Mammary epithelial cell (primary cell): ENCODE measurements at places on chromosomes 12 and 14. TPM values are rescaled to one million over a fixed set of nuclear protein-coding genes. Genes with fewer than 3 reads are reported as not detected.
A peak's percentile ranks its signal among the peaks of the same experiment; 100 is the strongest.

The TAS2R14 gene
- total RNA-seq: 1.4 and 1.7 TPM in 2 replicates

The ZNF891 gene
- total RNA-seq: 0.83 TPM

The PDZRN4 gene
- total RNA-seq: not detected in 2 replicates

DNA sequence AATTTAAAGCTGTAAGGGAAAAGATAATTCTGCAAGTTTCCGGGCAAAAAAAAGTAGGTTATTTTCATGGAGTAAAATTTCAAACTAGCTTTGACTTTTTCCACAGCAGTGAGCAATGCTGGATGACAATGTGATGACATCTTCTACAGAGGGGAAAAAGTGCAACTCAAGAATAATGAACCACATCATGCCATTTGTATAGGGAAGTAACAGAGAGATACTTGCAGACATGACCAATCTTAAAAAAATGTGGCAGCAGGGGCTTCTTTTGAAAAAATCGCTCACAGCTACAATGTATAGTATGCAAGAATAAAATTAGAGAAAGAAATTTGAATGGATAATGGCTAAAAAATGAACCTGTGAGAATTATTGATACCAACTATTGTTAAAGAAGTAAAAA is 115.5 kb downstream of the DHRS2 start:
- DNase-seq: no peak

- DNase-seq: peak; percentile 46
Observed at GRCh38 chr12:40831916-40832315, 139.7 kb downstream of the CNTN1 start.

- no peak for DNase-seq
Observed at GRCh38 chr14:29822430-29822709, 105.3 kb downstream of the PRKD1 start.

DNA sequence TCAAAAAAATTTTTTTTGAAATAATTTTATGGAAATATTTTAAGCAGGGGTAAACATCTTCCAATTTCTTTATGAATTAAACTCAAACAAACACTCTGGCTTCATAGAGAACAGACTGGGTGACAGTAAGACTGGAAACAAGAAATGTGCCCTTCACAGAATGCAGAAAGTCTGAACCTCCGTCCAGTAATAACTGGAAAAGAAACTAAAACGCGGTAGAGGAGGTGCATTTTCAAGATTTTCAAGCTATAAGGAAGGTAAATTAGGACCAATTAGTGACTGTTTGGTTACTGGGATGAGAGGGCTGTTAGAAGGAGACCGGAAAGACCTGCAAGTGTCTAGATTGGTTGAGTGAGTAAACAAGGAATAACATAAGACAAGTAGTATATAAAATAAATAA is 245.7 kb downstream of the CEP128 start:
- no peak for DNase-seq

DNA sequence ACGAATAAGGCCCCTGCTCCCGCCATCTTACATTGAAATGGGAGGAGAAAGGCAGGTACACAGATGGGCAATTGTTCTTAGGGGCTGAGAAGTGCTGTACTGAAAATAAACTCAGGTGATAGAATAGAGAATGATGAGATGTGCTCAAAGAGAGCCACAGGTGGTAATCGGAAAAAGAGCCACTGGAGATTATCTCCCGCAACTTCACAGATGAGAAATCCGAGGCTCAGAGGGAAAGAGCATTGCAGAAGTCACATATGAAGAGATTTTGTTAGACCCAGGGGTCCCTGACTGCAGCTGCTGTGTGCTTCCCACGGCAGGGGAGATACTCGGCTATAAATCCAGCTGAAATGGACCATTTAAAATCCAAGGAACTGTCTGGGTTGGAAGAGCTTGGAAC is 73.7 kb downstream of the PRIMA1 start:
- DNase-seq: no peak

- no peak for DNase-seq
Observed at GRCh38 chr12:96769400-96769799, 137.7 kb upstream of the NEDD1 start.

GRCh38 chr12:91804533-91804932 is 341.1 kb downstream of the BTG1 start:
- peak; percentile 93 for DNase-seq

The SDR9C7 gene
- 0.17 TPM for total RNA-seq

DNA sequence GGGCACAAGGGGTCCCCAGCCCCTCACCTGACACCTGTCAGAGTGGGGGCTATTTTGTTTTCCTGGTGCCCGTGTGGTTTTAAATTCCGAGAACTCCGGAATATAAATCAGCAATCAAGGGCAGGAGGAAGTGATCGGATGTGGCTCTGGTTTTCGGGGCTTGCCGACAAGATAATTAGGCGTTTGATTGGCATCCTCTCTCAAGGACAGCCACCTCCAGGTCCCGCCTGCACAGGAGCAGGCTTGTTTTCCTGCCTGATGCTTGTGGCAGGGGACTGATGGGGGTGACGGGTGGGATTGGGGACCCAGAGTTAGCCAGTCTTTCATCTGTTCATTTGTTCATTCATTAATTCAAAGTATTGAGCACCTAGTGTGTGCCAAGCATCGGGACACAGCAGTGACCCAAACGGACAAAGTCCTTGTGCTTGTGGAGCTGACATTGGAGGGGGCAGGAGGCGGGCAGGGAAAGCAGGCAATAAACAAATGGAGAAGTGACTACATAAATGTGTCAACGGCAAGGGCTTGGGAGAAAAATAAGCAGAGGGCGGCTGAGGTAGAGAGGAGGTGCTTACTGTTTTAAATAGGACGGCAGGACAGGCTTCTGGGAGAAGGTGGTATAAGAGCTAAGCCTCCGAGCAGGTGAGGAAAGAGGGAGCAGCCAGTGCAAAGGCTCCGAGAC is 166.5 kb downstream of the PHETA1 start:
- no peak for DNase-seq

GRCh38 chr12:104501660-104502059 is 44.9 kb downstream of the CHST11 start:
- DNase-seq: no peak

- DNase-seq: peak; percentile 64
Observed at GRCh38 chr12:43891856-43892574, 56.1 kb downstream of the TMEM117 start.

The LRRK2 gene
- 0.24 and 0.28 TPM in 2 replicates for total RNA-seq

The ASCL1 gene
- not detected in 2 replicates for total RNA-seq

DNA sequence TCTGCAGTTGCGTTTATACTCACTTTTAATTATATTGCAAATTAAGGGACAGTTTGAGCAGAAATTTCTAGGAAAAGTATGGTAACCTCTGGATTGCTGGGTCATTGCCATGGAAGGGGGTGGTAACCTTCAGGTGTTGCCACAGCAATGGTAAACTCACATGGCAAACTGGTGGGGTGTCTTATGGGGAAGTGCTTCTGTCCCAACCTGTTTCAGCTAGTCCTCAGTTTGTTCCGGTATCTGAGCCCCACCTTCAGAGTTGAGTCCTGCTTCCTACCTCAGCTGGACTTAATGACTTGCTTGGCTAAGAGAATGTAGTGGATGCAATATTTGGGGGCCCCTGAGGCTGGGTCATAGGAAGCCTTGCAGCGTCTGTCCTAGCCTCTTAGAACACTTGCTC is 7.3 kb upstream of the CLMN start:
- peak; percentile 42 for DNase-seq

DNA sequence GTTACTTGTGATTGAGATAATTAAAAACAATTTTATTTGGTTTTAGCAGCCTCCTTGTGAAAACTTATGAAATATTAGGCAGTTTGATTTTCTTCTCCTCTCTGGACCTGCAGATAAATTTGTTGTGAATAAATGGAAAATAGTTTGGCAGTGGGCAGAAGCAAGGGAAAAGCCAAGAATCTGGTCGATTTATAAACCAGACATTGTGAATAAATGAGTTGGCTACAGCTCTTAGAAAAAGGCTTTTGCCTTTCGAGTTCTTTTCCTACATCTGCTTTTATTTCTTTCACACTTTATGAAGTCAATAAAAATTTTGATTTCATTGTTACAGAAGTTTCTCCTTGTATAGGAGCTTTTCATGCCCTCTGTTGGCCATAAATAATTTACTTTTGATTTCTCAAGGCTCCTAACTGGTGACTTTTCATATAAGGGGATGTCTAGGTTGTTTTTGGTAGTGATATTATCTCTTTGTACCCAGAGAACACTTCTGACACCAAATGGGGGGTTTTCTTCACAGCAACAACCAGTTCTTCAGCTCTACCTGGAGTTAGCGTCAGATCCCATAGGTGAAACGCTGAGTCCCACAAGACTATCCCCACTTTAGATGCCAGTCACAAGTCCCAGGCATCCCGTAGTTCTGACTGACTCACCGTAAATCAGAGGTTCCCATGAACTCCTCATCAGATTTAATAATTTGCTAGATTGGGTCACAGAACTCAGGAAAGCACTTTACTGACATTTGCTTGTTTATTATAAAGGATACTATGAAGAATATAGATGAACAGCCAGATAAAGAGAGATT is 136.5 kb upstream of the DNM1L start:
- no peak for DNase-seq

- DNase-seq: no peak
Observed at GRCh38 chr14:31961896-31962295, 115.2 kb upstream of the ARHGAP5 start.

DNA sequence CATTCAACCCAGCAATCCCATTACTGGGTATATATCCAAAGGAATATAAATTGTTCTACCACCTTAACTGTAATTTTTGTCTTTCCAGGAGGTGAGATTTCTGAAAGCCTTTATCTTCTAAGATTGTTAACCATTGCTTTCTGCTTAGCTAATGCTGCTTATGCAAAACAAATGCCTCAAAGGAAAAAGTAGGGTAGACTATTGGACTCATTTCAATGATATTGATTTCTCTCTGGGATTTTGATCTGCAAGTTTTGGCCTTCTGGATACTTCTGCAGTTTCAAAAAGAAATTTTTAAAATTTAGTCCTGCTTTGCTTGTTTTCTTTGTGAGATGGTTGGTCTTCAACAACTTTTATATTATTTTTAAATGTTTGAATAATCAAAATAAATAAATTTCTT is 108.6 kb downstream of the SLC38A4 start:
- no peak for DNase-seq

- no peak for DNase-seq
Observed at GRCh38 chr12:112169966-112170365, 44.6 kb downstream of the TRAFD1 start.

- no peak for DNase-seq
Observed at GRCh38 chr12:112422531-112422930, 3.8 kb downstream of the PTPN11 start.

GRCh38 chr12:103868215-103868614 is 27.2 kb upstream of the NT5DC3 start:
- no peak for DNase-seq

DNA sequence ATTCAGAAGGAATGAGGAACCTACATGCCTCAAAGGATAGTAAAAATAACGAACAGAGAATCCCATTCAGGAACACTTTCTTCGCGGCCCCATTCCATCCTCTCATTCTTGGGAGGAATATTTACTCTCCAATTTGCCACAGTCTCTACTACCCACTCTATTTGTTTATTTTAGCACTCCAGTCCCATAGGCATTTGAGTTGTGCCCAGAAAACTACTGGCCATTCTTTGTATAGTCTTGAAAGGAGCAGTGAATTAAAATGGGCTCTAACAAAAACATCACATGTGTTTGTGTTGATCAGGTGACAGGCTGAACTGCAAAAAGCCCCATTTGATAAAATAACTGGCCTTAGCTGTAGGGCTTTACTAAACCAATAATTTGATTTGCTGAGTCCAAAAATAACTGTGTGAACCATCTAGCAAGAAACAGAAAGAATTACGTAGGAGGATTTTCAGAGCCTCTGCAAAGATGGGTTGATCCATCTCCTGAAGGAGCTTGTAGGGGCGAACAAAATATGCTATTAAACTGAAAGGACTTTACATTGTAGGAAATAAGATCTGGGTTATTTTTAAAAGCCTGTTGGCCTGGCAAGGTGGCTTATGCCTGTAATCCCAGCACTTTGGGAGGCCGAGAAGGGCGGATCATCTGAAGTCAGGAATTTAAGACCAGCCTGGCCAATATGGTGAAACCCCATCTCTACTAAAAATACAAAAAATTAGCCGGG is 142.3 kb upstream of the CPNE8 start:
- DNase-seq: no peak

DNA sequence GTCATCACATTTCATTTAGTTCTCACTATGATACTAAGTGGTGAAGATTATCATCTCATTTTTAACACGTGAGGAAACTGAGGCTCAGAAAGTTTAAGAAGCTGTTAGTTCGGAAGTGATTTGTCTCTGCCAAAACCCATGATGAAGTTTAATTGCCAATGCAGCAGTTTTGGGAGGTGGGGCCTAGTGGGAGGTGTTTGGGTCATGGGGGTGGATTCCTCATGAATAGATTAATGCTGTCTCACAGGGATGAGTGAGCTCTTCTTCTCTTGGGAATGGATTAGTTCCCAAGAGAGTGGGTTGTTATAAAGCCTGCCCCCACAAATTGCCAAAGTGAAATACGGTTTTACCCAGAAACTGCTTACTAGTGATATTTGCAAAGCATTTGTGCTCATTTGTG is 91.5 kb upstream of the IGF1 start:
- no peak for DNase-seq

The HCAR1 gene
- total RNA-seq: 5.5 TPM

DNA sequence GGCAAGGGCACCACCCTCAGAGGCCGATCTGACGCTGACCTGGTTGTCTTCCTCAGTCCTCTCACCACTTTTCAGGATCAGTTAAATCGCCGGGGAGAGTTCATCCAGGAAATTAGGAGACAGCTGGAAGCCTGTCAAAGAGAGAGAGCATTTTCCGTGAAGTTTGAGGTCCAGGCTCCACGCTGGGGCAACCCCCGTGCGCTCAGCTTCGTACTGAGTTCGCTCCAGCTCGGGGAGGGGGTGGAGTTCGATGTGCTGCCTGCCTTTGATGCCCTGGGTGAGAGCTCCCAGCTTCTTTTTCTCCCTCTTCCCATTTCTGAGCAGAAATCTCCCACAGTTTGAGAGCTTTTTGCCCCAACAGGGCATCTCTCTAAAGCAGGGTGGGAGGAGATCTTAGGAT is 1.8 kb downstream of the OAS1 start:
- no peak for DNase-seq
